Inflammatory macrophage treated with lipopolysaccharide for 1 hour (primary cell): ENCODE measurements at places on chromosomes 1 and 21.

DNA sequence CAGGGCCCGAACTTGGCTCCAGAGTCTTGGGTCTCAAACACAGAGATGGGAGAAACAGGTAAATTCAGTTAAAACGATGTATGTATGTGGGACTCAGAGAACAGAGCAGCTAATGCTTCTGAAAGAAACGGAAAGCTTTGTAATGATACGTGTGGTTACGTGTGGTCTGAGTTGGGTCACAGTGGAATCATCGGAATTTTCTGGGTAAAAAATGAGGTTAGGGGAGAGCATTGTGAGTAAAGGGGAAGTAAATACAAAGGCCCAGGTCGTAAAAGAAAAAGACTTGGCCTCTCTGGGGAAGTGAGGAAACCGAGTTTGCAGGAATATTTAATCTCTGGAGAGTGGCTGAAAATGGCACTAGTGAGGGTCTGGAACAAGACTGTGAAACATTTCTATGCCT, 8.3 kb downstream of the NHLH2 start:
- DNase-seq, result peak; percentile 38

- DNase-seq, result no peak
These were observed 9.2 kb downstream of the TP53BP2 start for GRCh38 chr1:223836586-223836985.

- no peak for DNase-seq
These were observed 154.7 kb downstream of the PTGER3 start for GRCh38 chr1:70892930-70893329.

DNA sequence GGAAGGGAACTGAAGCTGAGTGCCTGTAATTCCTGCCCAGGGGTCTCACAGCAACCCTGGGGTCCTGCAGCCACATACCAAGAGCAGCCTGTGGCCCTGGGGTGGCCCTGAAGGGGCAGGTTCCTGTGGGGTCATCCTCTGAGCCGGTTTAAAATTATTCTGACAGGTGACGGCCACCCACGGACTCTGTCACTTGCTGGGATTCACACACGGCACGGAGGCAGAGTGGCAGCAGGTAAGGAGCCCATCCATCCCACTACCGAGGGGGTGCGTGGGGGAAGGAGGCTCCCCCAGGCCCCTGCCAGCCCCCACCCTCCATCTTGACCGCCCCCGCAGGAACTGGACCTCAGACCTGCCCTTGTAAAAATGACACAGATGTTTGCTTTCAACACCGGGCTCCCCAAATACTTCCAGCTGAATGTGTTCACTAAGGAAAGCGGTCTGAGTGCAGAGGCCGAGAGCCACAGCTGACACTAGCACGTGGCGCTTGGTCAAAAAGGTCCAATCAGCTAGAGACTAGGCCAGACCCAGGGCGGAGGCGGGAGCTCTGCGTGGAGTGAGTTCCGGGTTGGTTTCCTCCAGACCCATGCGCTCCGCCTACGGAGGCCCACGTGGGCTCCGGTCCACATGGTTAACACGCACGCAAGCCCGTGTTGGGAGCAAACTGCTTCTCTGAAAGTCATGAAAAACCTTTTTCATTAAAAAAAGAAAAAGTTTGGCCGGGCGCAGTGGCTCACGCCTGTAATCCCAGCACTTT, 10.0 kb downstream of the YBEY start:
- peak; percentile 89 for DNase-seq

DNA sequence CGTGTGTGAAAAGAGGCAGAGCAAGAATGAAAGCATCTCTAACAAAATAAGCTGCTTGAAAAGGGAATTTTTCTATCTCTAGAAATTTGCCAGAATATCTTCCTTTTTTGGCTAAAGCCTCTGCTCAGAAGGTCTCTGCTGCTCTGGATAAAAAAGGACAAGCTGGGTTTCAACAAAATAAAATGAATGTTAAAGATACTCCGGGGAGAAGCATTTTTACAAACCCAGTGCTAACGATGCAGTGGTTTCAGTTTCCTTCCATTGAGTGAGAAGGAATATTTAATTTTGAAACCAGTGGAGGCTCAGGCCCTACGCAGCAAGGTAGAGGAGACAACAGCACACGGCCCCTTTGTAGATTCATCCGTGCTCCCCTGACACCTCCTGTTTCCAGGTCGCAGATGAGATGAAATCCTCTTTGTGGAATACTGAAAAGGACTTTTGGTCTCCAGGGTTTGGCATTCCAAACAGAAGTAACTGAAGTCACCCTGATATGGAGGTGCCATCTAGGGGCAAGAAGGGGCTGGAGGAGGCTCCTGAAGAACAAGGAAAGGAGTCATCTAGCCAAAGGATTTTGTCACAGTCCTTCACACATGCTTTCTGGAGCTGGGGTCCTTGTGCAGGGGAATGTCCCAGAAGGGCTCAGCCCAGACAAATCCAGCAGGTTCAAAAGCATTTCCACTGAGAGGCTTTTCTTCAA, 65.7 kb upstream of the SYT6 start:
- no peak for DNase-seq

- DNase-seq, result peak; percentile 74
These were observed 299.4 kb upstream of the LYPLAL1 start for GRCh38 chr1:218874313-218874712.
